ENCODE measurements at places on chromosomes 7 and 10.

- DNase-seq = no peak
Observed at GRCh38 chr7:155038335-155038734, 31.8 kb upstream of the HTR5A start.

GRCh38 chr7:45583296-45583695 lies 9.1 kb downstream of the ADCY1 start:
- DNase-seq = no peak

GRCh38 chr10:11175823-11176243 lies 158.2 kb downstream of the CELF2 start:
- DNase-seq = no peak

DNA sequence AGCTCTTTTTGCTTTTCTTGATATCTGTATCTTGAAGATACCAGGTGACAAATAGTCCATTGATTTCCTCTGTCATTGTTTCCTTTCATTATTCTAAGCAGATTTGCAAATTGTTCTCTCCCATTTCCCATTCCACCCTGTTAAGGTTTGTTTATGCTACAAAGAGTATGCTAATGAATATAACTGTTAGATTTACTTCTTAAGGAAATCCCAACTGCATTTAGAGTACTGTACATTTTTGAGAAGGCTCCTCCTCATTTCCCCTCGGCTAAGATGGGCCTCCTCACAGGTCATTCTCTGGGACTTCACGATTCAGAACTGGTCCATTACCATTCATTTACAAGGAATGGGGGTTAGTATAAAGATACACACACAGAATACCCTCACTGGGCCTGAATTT lies 15.6 kb downstream of the AUTS2 start:
- no peak for DNase-seq

GRCh38 chr7:130095812-130096211 lies 25.5 kb downstream of the KLHDC10 start:
- DNase-seq = no peak

DNA sequence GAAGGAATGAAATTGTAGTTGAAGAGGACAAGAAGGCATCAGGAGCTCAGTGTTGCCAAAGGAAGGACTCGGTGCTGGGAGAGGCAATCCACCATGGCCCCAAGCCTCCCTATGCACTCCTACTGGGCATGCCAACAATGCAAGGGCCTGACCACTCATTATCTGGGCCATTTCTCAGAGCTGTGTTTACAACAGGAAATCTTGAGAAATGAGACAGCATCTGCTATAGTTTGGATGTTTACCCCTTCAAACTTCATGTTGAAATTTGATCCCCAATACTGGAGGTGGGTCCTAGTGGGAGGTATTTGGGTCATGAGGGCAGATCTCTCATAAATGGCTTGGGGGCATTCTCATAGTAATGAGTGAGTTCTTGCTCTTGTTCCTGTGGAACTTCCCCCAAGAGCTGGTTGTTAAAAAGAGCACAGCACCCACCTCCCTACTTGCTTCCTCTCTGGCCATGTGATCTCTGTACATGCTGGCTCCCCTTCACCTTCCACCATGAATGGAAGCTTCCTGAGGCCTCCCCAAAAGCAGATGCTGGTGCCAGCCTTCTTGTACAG lies 50.8 kb upstream of the AOAH start:
- no peak for DNase-seq

DNA sequence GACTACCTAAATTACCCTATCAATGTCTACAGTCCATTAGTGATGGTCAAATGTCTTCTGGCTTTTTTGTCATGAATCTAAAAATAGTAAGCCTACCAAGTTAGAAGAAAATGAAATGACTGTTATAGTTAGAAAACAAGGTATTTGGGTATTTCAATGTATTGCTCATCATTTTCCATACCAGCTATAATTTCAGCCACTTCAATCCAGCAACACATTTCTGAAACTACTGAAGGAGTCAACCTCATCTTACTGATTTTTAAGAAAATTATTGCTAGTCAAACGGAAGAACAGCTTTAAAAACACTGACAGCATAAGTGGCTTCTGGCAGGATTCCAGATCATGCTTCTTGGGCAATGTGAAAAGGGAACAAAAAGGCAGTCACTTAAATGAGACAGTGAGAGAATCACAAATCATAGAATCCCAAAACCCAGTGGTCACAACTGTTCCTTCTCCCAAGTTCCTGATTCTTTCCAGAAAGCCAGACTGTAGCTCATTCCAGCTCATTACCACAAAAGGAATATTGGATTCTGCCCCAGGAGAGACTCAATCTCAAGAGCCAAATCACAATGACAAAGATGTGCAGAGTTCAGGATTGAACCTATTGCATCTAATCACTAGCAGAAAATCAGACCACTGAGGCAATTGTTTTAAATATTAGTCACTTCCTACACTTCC lies 61.2 kb upstream of the LRRN3 start:
- no peak for DNase-seq

- DNase-seq = no peak
Observed at GRCh38 chr10:46330894-46331293, 44.1 kb downstream of the ANTXRL start.

DNA sequence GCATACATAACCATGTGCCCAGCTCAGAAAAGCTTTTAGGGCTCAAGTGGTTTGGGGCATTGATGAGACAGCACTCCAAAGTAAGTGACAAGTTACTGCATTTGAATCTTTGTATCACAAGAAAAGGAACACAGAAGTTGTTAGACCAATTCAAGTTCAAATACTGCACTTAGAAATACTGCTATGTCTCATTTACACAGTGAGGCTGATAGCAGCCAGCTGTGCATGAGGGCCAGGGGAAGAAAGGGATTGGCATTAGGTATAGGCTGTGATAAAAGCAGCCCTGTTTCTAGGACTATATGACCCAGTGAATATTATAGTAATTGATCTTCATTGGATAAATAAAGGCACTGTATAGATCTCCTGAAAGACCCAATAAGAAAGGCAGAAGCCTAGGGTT lies 197.8 kb upstream of the SORCS1 start:
- no peak for DNase-seq

DNA sequence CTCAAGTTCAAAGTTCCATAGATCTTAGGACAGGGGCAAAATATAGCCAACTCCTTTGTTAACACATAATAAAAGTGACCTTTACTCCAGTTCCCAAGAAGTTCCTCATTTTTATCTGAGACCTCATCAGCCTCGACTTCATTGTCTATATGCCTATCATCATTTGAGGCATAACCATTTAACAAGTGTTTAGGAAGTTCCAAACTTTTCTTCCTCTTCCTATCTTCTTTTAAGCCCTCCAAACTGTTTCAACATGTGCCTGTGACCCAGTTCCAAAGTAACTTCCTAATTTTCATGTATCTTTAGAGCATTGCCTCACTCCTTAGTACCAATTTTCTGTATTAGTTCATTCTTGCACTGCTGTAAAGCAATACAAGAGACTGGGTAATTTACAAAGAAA lies 569.1 kb downstream of the ANKRD7 start:
- DNase-seq = no peak

- no peak for DNase-seq
Observed at GRCh38 chr10:78436706-78437406, 403.2 kb downstream of the RPS24 start.

DNA sequence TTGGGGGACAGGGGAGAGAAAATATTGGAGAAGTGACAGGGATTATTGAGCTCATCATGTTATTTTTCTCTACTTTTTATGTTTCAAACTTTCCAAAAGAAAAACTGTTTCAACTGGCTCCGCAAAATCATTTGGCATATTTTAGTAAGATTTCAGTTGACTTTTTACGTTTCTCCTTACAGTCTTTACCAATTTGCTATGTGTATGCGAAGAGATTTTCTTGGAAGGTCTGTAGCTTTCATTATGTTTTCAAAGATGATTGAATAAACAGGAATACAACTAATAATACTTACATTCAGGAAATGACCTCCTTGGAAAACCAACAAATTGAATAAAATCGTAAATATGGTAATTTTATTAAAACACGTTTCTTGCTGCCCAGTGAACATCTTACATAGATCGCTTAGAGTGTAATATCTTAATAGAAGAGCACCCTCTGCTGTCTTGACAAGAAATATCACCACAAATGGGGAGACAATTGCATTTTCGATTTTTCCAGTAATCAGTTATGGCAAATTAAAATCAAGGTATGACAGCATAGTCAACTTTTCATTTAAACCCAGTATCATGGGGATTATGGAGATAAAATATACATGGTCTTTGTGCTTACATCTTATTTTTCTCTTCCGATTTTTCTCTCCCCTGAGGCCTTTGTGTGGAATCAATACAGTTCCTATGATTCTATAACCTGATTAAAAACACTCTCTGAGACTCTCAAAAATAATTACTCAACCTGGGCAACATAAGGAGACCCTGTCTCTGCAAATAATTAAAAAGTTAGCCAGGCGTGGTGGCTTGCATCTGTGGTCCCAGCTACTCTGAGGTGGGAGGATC lies 43.1 kb downstream of the MBL2 start:
- no peak for DNase-seq

DNA sequence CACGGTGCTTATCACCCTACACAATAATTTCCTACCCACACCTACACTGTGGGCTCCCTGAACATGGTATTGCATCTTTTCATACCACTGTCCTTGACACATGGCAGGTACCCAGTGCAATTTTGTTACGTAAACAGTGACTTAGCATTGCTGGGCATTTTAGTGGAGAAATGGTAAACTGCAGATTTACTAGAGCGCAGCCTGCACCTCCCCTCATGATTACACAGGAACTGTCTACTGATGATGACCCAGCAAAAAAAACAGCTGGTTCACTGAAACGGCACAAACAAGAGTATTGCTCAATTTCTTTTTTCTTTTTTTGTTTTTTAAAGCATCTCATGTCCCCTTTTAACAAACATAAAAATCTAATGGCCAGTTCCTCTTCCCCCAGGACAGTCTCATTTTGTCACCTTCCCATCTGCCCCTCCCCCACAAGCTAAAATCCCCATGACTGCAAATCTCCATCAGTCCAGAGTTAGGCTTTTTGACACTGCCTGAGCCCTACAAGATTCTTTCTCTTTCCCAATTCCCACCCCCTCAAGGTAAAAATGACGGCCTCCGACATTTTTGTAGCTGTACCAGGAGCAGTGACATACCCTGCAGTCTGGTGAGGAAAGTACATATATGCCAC lies 2.8 kb downstream of the ZNF746 start:
- DNase-seq = no peak

GRCh38 chr10:54009672-54010071 lies 791.4 kb downstream of the PCDH15 start:
- DNase-seq = no peak

- DNase-seq = no peak
Observed at GRCh38 chr10:133040198-133040597, 47.5 kb upstream of the ADGRA1 start.

DNA sequence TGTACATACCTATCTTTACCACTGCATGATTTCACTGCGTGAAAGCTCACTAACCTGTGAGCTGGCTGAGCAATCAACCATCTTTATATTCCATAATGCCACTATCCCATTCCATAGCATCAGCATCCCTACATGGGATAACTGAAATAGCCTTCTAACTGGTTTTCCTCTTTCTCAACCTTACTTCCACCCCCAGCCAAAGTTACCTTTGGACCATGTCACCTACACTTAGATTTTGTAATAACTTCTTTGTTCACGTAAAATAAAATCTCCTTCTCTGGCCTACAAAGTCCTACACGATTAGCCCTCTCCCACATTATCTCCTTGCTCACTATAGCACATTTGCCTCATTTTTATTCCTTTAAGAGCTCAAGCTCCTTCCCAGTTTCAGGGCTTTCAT lies 2.5 kb downstream of the PSMA2 start:
- no peak for DNase-seq

- no peak for DNase-seq
Observed at GRCh38 chr7:8668627-8669500, 235.5 kb downstream of the NXPH1 start.

- no peak for DNase-seq
Observed at GRCh38 chr7:44618753-44619152, 12.3 kb downstream of the OGDH start.

- DNase-seq = no peak
Observed at GRCh38 chr7:1526271-1526754, 4.2 kb upstream of the MAFK start.

- no peak for DNase-seq
Observed at GRCh38 chr10:131180086-131180485, 131.4 kb downstream of the TCERG1L start.

- no peak for DNase-seq
Observed at GRCh38 chr10:22646388-22646853, 68.0 kb downstream of the PIP4K2A start.

GRCh38 chr10:132411561-132412253 lies 14.7 kb downstream of the PWWP2B start:
- no peak for DNase-seq

Data from GM12892 (cell line).